ENCODE measurements at places on chromosomes 12 and 14.

- no peak for DNase-seq
Measured at GRCh38 chr12:71303199-71303598, 136.4 kb upstream of the LGR5 start.

GRCh38 chr12:130761537-130762318, 45.6 kb upstream of the RIMBP2 start:
- DNase-seq = no peak

GRCh38 chr12:84877340-84877739, 35.3 kb downstream of the SLC6A15 start:
- no peak for DNase-seq

DNA sequence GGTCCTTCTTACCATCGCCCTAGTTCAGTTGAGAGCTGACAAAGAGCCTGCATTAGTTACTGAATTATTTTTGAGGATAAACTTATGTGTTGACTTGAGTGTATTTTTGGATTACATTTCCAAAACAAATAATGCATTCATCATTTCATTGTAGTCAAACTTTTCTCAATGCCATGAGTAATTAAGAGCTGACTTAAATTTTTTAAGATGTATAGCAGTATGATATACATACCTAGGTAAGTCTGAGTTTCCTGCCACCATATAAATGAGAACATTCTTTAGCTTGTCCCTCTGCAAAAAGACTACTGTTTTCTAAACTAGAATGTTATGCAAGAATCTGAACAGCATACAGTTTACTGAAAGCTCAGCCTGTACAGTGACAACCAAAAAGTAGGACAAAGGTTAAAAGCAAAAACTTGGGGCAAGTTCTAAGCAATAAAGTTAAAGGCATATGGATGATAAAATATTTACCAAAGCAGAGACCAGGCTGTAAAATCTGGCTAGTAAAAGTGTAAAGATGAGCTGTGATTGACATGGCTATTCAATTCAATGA, 82.1 kb upstream of the FERMT2 start:
- DNase-seq = no peak

DNA sequence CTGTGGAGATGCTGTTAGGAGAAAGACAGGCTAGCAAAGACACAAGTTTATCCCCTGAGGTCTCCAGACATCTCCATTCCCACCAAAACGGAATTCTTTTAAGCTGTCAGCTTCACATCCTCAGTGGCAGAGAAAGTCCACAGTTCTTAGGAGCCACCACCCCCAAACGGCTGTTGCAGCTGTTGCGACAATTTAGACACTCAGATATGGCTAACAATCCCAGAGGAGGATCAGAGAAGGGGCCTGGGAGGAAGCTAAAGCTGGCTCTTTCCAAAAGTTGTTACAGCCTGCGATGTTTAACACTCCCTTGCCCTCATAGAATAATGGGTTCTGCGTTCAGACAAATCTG, 1.9 kb upstream of the ATP5MC2 start:
- no peak for DNase-seq

DNA sequence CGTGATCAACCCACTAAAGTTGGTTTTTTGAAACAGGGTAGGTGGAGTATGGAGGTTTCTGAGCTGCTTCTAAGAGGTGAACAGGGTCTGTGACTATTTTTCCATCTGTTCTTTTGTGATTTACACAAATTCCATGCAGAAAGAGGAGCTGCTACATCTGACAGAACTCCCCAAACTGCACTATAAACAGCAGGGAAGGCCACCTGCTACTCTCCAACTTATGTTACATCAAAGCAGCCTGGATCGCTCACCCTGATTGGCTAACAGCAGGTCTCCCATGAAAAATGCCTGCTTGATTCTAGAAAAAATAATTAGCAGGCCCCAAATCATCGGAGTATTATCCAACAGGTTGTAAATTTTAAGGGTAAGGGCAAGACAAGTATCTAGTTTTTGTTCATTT, 282.9 kb upstream of the FLRT2 start:
- DNase-seq = no peak

DNA sequence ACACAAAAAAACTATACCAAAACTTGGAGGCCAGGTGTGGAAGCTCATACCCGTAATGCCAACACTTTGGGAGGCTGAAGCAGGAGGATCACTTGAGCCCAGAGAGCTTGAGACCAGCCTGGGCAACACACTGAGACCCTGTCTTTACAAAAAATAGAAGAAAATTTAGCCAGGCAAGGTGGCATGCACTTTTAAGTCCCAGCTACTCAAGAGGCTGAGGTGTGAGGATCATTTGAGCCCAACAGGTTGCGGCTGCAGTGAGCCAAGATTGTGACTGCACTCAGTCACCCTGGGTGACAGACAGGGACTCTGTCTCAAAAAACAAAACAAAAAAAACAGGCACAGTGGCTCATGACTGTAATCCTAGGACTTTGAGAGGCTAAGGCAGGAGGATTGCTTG, 75.4 kb downstream of the RNF34 start:
- DNase-seq = no peak

DNA sequence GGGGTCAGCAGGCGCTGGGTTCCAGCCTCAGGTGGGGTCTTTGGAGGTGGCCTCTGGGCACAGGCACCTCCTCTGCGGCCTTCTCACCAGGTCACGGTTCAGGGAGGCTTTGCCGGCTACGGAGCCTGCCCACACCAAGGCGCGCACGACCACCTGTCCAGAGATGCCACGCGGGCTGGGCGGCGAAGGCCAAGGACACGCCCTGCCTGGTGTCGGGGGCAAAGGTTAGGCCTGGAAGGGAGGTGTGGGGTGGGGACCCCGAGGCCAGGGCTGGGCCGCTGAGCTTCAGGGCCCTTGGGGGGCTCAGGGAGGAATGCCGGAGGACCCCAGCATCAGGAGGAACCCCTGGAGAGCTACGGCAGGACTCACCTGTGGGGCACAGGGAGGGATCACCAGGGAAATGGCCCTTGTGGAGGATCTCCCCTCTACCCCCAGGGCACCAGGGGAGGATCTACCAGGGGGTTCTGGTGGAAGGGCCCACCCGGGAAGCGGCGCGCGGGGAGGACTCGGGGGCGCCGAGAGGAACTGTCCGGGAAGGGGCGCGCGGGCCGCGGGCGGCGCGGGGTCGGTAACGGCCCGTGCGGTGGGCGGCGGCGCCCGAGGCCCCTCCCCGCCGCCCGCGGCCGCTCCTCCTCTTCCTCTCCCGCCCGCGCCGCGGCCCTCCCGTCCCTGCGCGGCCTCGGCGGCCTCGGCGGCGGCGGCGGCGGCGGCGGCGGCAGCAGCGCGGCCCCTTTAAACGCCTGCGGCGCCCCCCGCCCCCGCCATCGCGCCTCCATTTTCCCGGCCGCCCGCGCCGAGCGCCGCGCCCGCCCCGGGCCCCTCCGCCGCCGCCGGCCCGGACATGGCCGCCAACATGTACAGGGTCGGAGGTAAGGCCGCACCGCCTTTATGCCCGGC, at the start of gene MTA1:
MTA1 (plus strand) TSS at position 633 of the 897 bp plus-strand sequence; CDS start at position 842, 209 bp downstream.
- peak; percentile 33 for DNase-seq

DNA sequence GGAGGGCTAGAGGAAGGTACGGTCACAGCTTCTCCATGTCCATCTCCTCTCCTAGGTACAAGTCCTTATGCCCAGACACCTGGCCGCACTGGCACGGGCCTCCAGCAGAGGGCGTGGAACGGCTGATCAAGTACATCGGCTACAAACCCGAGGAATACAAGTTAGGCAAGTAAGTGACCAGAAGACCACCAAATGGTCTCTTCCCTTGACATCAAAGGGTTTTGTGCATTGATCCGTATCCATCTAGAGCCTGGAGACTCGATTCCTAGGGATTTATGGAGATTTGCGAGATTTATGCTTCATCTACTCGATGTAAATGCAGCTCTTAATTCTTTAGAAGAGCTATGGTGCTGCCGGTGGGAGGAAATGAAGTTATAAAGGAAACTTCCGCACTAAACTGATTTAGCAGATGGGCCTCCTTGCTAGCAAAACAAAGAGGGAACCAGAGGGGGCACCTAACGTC, 44.2 kb downstream of the KCTD10 start:
- peak; percentile 51 for DNase-seq

- DNase-seq = no peak
Measured at GRCh38 chr12:29460082-29460481, 37.4 kb downstream of the OVCH1 start.

DNA sequence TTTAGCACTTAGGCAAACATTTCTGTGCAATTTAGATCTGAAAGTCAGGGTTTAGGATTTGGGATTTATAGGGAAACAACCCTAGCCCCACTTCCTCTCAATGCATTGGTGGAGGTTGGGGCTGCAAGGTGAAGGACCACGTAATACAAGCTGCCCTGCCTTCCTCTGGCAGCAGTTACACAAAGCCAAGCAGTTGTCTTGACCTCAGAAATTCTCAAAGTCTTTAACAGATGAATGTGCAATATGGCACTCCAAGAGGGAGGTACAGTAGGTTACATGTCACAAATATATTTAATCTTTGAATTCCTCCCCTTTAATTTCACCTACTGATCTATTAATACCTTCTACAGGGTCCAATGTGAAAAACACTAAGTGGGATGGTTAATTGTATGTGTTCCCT, 23.9 kb downstream of the IFNG-AS1 start:
- no peak for DNase-seq

- no peak for DNase-seq
Measured at GRCh38 chr14:28656704-28657255, 109.8 kb upstream of the FOXG1 start.

- DNase-seq = no peak
Measured at GRCh38 chr12:10130042-10130441, at the start of gene CLEC7A. Gene CLEC7A (minus strand): TSS chr12:10130199. CDS start chr12:10130082, 117 bp downstream.

DNA sequence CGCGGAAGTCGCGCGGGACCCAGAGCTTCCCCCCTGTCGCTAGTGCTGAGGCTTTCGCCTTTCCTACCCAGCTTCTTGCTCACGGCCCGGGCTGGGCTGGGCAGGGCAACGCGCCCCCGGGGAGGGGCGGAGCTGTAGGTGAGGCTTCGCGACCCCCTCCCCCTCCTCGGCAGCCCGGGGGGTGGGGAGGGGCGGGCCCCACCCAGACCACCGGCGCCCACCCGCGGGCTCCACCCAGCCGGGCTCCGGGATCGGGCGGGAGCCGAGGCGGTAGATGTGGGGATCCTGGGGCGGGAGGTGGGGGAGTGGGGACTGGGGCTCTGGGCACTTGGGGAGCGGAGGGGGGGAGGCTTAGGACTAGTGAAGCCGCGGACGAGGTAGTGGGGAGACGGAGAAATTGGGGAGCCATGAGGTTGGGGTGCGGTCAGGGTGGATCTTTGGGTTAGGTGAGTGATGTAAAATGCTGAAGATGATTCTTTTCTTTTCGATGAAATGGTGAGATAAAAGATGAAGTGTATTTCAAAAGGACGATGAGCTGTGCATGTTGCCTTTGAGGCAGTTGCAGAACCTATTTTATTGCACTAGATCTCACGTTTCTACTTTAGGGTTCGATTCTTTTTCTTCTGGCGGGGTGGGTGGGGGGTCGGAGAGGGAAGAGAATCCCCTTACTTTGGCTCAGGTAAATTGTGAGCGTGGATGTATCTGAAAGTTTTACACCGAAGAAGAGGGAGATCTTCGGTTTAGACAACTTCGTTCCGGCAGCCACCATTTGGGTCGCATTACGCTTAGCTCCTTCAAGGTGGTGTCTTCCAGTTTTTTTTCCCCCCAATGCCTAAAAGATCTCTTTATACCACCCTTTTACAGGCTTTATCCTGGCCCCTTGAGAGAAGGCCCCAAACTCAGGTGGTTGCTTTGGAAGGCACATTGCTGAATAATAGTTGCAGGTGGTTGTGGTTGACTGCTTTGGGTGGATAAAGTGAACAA, 619 bp downstream of the ERC1 start:
- DNase-seq = no peak

GRCh38 chr14:21066882-21067502, 3.1 kb upstream of the ARHGEF40 start:
- DNase-seq = no peak

DNA sequence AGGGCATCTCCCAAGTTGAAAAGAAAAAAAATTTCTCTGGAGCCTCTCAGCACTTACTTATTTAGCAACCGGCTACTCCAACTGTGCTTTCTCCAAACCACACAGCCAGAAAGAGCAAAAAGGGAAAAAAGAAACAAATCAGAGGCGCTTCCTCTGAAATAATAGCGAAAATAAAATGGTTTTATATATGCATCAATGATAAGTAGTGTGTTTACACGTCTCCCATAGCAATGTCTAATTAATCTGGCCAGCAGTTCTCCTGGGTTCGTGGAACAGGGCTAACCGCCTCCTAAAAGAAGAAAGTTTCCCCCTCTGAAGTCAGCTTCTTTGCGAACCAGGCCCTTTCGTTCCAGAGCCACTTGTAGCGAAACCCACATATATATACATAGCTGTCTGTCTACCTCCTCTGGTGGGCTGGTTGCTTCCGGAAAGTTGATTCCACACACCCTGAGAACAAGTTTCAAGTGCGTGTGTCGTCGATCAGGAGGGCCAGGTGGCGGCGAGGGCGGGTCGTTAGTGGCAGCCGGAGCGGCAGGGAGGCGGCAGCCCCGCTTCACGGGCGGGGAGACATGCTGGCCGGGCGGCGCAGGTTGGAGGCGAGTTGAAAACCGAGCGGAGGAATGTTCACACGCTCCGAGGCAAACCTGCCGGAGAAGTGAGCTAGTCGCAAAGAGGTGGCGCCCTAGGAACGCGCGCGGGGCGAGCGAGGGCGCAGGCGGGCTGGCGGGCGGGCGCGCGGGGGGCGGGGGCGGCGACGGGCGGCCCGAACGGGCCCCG, 2.7 kb downstream of the PTHLH start:
- no peak for DNase-seq

DNA sequence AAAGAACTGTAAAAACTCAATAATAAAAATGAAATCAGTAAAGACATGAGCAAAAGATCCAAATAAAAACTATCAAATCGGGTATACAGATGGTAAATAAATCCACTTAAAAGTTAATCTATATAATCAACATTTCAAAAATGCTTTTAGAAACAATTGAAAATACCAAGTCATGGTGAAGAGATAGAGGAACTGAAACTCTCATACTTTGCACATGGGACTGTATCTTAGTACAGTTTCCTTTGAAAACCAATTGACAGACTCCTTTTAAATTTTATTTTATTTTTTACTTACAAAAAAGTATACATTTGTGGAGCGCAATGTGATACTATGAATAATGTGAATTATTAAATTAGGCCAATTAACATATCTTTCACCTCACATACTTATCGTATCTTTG, 98.6 kb upstream of the FAR2 start:
- no peak for DNase-seq

- no peak for DNase-seq
Measured at GRCh38 chr14:56858422-56858821, 48.1 kb upstream of the OTX2 start.

DNA sequence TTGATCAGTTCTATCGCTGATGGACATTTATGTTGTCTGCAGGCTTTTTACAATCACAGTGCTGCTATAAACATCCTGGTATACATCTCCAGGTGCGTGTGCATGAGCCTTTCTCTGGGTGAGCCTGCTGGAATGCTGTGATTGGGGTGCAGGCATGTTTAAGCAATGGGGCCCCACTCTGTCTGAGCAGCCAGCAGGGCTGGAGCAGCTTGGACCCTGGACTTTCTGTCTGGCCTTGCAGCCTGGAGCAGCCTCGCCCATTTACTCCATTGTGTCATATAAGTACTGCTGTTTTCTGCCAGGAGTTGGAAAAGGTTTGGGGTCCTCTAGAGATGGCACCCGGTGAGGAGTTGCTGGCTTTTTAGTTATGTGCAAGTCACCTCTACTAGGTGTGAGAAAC, 199.0 kb downstream of the KIF26A start:
- DNase-seq = no peak

- DNase-seq = no peak
Measured at GRCh38 chr14:21933681-21934080, 260.1 kb upstream of the OR4E1 start.

- DNase-seq = no peak
Measured at GRCh38 chr12:113397497-113398197, 6.0 kb downstream of the SDS start.

GRCh38 chr12:61765926-61766325, 494.3 kb upstream of the USP15 start:
- DNase-seq = no peak
